Fibroblast of lung (primary cell): ENCODE measurements at places on chromosomes 4 and X. TPM values are rescaled to one million over a fixed set of nuclear protein-coding genes. Genes with fewer than 3 reads are reported as not detected.

The AP1AR gene
- total RNA-seq = 22.1 and 30.9 TPM in 2 replicates

GRCh38 chrX:1407035-1407434 is 15.1 kb upstream of the SLC25A6 start:
- no peak overlapping the region for H3K4me3 ChIP-seq
- no peaks in the 10 kb centered on the region for H3K4me1 ChIP-seq
- H3K36me3 ChIP-seq = peaks cover 28% of the 10 kb centered on the region
- H3K27ac ChIP-seq = no peak overlapping the region
- no peak for DNase-seq

GRCh38 chrX:49230500-49231232 is 2.5 kb downstream of the CACNA1F start:
- H3K27me3 ChIP-seq = no peaks in the 10 kb centered on the region
- H3K4me3 ChIP-seq = peak overlapping the region; percentile 6
- no peak for DNase-seq
- H3K27ac ChIP-seq = no peak overlapping the region

The RENBP gene
- 5.4 and 8.8 TPM in 2 replicates for total RNA-seq

DNA sequence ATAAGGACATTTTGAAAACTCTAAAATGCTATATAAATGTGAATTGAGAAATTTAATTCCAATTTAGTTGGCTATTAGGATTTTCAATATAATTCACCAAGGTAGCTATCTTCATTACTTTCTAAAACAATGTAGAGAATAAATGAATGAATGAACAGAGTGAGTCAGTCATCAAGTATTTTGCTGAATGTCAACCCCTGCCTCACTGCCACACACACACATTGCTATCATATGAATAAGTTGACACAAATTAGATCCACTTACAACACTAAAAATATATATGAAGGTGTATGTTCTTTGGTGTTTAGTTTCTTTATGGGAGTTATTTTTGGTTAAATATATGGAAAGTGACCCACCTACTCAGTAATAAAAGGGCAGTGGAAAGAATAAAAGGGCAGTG is 141.4 kb upstream of the SMIM10 start:
- no peaks in the 10 kb centered on the region for H3K4me1 ChIP-seq
- H3K27ac ChIP-seq = no peak overlapping the region
- no peaks in the 10 kb centered on the region for H3K36me3 ChIP-seq
- no peaks in the 10 kb centered on the region for H3K27me3 ChIP-seq
- no peak overlapping the region for H3K4me3 ChIP-seq

- no peak for DNase-seq
- H3K36me3 ChIP-seq = peaks cover 1% of the 10 kb centered on the region
- no peak overlapping the region for H3K27ac ChIP-seq
- H3K27me3 ChIP-seq = no peaks in the 10 kb centered on the region
- peaks cover 6% of the 10 kb centered on the region for H3K4me1 ChIP-seq
- no peak overlapping the region for H3K4me3 ChIP-seq
Measured at GRCh38 chrX:69156638-69157037, 8.6 kb downstream of the PJA1 start.

GRCh38 chrX:31702222-31702621 is 630.4 kb upstream of the FTHL17 start:
- no peaks in the 10 kb centered on the region for H3K27me3 ChIP-seq
- no peak for DNase-seq
- H3K27ac ChIP-seq = no peak overlapping the region
- no peaks in the 10 kb centered on the region for H3K36me3 ChIP-seq
